ENCODE measurements at places on chromosomes 3 and 15.

- DNase-seq = no peak
These were observed 185.2 kb downstream of the KLHL25 start for GRCh38 chr15:85609492-85609891.

DNA sequence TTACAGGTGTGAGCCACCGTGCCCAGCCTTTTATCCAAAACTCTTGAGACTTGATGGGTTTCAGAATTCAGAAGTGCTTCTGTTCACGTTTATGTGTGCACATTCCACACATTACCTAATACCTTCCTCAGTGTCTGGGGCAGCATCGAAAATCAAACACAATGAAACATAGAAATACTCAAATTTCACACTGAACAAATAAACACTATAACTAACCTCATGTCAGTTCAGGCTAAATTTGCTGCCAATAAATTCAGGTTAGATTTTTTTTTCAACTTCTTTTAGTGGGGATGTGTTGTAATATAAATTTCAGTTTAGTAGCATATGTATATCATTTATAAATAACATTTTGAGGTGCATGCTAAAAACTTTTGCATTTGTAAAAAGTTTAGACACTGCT lies 2.8 kb downstream of the EIF2AK4 start:
- no peak for DNase-seq

DNA sequence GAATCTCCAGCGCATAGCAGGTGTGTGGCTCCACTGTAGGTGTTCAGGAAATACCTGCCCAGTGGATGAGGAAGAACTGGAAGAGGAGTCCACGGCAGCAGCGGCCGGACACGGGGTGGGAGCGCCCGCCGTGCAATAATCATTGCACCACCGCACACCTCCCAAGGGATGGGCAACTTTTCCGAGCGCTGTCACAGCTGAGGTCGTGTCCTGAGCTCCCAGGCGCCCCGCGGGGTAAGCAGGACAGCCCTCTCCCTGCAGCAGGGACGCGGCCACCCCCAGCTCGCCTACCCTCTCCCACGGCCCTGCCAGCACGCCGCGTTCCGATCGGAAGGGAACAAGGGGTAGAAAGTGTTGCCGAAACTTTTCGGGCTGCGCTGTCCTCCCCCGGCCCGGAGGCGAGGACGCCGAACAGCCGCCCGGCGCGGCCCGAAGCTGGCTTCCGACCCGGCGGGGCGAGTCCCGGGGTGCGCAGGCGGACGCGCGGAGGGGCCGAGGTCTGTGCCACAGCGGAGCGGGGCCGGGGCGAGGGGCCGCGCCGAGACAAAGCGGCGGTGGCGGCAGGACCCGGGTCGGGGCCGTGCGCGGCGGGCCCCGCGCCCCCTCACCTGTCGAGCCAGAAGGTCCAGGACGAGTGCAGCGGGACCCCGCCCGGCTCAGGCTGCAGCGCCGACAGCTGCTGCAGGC lies 475 bp downstream of the EIF4E3 start:
- no peak for DNase-seq

- no peak for DNase-seq
These were observed 82.2 kb upstream of the THBS1 start for GRCh38 chr15:39498629-39499028.

DNA sequence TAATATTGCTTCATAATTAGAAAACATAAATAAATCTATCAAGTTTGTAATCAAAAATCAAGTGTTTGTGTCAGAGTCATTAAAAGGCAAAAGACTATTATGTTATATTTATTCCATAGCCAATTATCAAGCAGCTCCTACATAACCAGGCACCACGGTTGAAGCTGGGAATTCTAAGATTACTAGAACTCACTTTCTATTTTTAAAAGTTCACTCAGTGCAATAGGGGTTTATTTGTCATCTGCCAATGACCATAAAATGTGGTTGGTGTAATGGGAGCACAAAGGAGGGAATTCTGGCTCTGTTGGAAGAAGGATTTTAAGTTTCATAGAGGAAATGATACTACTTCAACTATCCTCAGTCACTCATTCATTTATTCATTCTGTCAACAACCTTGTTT lies 57.7 kb downstream of the TRIM69 start:
- DNase-seq = no peak

DNA sequence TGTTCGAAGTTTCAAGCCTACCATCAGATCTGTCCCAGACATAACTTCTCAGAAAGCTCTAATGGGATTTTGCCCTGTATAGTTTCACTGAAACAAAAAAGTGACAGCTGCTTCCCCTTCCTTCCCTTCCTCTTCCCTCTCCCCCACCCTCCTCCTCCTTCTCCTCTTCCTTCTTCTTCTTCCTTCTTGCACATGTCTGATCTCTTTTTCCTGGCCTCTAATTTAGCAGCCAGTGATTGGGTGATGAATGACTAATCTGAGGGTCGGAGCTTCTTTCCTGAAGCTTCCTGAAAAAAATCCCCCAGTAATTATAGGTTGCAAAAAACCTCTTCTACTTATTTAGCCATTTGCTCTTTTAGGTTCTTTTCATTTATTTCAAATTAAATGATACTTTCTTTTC lies 168.7 kb downstream of the POTEB3 start:
- no peak for DNase-seq

- no peak for DNase-seq
These were observed 51.8 kb downstream of the RFTN1 start for GRCh38 chr3:16461463-16462245.

Data from GDM1 (cell line).